Stimulated activated CD8-positive, alpha-beta memory T cell treated with anti-CD3 and anti-CD28 coated beads, Interleukin-4, amount 100 ng/mL, for 4 hours (primary cell): ENCODE measurements at places on chromosomes 11 and 22.

- DNase-seq = no peak
Measured at GRCh38 chr11:10390375-10390774, 64.7 kb upstream of the AMPD3 start.

DNA sequence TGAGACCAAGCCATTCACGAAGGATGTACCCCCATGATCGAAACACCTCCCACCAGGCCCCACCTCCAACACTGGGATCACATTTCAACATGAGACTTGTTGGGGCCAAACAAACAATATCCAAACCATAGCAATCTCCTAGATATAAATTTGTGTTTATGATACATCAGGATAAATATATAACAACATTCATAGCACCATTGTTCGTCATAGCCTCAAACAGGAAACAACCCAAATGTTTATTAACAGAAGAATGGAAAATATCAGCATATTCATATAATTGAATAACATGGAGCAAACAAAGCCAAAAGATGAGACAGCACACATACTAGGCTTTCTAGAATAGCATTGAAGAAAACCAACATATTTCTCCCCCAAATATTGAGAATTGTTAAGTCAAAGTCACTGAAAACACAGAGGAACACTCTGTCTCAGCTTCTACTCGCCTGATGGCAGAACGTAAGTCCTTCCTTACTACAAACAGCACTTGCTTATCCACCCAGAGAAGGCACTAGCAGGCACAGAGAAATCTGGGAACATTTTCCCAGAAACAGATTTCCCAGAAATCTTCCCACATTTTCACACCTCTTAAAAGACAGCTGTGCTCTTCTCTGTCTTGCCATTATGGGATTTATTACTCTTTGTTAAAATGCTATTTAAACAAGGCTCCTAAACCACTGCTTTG is 8.1 kb upstream of the GDPD4 start:
- no peak for DNase-seq

DNA sequence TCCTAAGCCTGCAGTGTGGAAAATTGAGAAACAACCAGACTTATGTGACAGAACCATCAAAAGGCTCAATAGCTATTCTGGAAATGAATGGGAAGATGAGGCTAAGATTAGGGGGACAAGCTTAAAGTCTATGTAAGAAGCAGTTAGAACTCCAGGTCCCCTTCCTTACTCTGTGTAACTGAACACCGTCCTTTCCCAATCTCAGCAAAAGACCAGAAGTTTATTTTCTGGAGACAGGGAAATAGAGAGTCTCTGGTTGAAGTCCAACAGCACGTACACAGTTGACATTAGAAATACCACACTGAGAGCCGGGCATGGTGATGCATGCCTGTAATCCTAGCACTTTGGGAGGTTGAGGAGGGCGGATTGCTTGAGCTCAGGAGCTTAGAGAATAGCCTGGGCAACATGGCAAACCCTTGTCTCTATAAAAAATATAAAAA is 93.9 kb downstream of the CD44 start:
- DNase-seq = no peak

DNA sequence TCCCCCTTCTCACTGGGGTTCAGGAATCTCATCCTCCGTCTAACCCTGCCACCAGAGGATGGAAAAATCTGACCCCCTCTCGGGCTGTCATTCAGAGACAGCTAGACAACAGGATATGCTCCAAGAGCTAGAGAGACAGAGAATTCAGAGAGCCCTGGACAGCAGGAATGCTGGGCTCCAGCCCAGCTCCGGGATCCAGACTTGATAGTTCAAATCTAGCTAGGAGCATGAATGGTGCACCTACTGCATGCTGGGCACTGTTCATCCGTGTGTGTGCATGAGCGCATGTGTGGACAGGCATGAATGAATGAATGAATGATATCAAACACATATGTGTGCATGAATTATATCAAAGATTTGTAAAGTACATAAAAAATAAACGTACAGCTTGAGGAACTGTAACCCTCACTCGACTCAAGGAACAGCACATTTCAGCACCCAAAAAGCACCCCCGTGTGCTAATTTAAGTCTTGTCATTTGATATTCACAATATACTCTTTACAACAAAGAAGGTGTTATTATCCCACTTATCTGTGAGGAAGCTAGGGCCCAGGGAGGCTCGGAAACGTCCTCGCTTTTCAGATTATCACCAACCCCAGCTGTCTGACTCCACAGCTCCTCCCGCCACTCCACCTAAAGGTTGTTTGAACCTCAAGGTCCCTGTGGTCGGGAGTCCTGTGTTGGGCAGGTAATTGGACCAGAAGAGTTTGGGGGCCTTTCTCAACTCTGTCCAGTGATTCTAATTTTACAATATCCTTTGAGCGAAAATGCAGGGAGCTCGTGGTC is 640 bp upstream of the VSIG10L2 start:
- no peak for DNase-seq

- DNase-seq = no peak
Measured at GRCh38 chr22:49721211-49721763, 106.4 kb downstream of the BRD1 start.

DNA sequence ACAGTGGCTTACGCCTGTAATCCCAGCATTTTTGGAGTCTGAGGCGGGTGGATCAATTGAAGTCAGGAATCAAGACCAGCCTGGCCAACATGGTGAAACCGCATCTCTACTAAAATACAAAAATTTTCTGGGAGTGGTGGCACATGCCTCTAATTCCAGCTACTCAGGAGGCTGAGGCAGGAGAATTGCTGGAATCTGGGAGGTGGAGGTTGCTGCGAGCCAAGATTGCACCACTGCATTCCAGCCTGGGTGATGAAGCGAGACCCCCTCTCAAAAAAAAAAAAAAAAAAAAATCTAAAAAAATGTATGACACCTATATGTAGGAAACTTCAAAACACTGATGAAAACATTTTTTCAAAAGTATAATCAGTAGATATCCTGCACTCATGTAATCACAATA is 242.7 kb upstream of the CHORDC1 start:
- no peak for DNase-seq

GRCh38 chr11:28529046-28529445 is 420.9 kb downstream of the METTL15 start:
- no peak for DNase-seq

GRCh38 chr22:35460688-35461087 is 60.7 kb downstream of the MCM5 start:
- no peak for DNase-seq

DNA sequence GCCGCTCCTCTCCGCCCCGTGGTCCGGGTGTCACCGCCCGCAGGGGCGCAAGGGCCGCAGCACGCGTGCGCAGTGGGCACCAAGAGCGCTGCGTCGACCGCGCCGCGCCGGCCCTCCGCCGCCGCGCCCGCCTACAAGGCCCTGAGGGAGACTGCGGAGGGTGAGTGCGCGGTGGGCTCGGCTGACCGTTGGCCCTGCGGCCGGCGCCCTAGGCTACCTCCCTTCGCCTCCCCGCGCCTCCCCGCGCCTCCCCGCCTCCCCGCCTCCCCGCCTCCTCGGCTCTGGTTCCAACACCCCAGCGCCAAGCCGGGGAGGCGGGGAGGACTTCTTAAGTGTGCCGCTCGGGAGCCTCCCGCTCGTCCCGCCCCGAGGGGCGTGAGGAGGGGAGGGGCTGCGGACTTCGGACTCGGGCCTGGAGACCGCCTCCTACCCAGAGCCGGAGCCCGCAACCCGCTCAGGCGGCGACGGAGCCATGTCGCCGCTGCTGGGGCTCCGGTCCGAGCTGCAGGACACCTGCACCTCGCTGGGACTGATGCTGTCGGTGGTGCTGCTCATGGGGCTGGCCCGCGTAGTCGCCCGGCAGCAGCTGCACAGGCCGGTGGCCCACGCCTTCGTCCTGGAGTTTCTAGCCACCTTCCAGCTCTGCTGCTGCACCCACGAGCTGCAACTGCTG is at the start of gene AQP11:
Gene AQP11, plus strand, starts transcription at position 433 of the 673 bp plus-strand sequence. Its CDS starts 40 bp downstream, at position 473.
- DNase-seq = peak; percentile 29
